Heart right ventricle (tissue), 16 donors: ENCODE measurements at places on chromosomes 5 and 9. TPM values are rescaled to one million over a fixed set of nuclear protein-coding genes. Genes with fewer than 3 reads are reported as not detected.
A peak's percentile ranks its signal among the peaks of the same experiment; 100 is the strongest.

GRCh38 chr9:131214876-131215275 is 61.4 kb downstream of the FAM78A start:
- DNase-seq, result no peak
- H3K36me3 ChIP-seq, result no peaks in the 10 kb centered on the region
- H3K4me3 ChIP-seq, result no peak overlapping the region
- no peaks in the 10 kb centered on the region for H3K4me1 ChIP-seq
- no peak overlapping the region for H3K27ac ChIP-seq
- no peaks in the 10 kb centered on the region for H3K27me3 ChIP-seq

- peaks cover 6% of the 10 kb centered on the region for H3K27me3 ChIP-seq
- peak overlapping the region; percentile 99 for H3K4me3 ChIP-seq
- peaks cover 28% of the 10 kb centered on the region for H3K4me1 ChIP-seq
- DNase-seq, result no peak
- peak overlapping the region; percentile 89 for H3K27ac ChIP-seq
Observed at GRCh38 chr9:37784291-37784615, 611 bp downstream of the EXOSC3 start.

- no peaks in the 10 kb centered on the region for H3K27me3 ChIP-seq
- H3K4me3 ChIP-seq, result no peak overlapping the region
- no peaks in the 10 kb centered on the region for H3K36me3 ChIP-seq
- peaks cover 50% of the 10 kb centered on the region for H3K4me1 ChIP-seq
- DNase-seq, result peak; percentile 55
- peak overlapping the region; percentile 68 for H3K27ac ChIP-seq
Observed at GRCh38 chr9:127053057-127053821, 69.2 kb downstream of the ANGPTL2 start.

Gene C6
- 152 TPM for total RNA-seq

- H3K36me3 ChIP-seq, result no peaks in the 10 kb centered on the region
- peak overlapping the region; percentile 12 for H3K27ac ChIP-seq
- peaks cover 49% of the 10 kb centered on the region for H3K4me1 ChIP-seq
- DNase-seq, result no peak
Observed at GRCh38 chr9:125649315-125649714, 57.7 kb downstream of the MAPKAP1 start.

GRCh38 chr9:123420592-123421111 is 64.7 kb downstream of the CRB2 start:
- H3K4me3 ChIP-seq, result no peak overlapping the region
- DNase-seq, result no peak
- H3K27ac ChIP-seq, result no peak overlapping the region
